Suprapubic skin (tissue), 4 donors: ENCODE measurements at places on chromosomes 6 and 20.

- no peak for DNase-seq
Measured at GRCh38 chr20:43961541-43962471, 47.2 kb downstream of the TOX2 start.

DNA sequence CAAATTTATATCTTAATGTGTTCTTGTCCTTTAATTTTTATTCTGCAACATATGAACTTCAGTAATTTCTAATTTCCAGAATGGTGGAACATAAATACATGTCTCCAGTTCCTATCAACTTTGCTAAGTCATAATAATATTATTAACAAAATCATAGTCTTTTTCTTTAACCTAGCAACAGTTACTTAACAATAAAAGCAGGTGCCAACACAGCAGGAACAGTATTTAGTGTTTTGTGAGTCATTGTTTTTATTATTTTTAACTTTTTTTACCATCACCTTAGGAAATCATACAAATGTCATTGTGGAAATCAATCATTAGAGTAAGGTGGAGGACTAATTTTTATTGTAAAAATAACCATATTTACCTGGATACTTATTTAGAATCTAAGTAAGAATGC lies 133.5 kb downstream of the PLCB1 start:
- no peak for DNase-seq

DNA sequence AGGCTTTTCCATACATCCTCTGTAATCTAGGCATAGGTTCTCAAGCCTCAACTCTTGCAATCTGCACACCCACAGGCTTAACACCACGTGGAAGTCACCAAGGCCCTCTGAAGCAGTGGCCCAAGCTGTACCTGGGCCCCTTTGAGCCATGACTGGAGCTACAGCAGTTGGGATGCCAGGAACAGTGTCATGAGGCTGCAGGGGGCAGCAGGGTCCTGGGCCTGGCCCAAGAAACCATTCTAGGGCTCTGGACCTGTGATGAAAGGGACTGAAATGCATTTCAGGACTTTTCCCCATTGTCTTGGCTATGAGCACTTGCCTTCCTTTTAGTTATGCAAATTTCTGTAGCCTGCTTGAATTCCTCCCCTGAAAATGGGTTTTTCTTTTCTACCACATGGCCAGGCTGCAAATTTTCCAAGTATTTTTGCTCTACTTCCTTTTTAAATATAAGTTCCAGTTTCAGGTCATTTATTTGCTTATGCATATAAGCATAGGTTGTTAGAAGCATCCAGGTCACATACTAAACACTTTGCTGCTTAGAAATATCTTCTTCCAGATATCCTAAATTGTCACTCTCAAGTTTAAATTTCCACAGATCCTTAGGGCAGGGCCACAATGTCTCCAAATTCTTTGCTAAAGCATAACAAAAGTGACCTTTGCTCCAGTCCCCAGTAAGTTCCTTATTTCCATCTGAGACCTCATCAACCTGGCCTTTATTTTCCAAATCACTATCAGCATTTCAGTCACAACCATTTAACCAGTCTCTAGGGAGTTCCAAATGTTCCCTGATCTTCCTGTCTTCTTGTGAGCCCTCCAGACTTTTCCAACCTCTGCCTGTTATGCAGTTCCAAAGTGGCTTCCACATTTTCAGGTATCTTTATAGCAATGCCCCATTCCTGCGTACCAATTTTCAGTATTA lies 48.6 kb upstream of the CD2AP start:
- DNase-seq, result no peak

DNA sequence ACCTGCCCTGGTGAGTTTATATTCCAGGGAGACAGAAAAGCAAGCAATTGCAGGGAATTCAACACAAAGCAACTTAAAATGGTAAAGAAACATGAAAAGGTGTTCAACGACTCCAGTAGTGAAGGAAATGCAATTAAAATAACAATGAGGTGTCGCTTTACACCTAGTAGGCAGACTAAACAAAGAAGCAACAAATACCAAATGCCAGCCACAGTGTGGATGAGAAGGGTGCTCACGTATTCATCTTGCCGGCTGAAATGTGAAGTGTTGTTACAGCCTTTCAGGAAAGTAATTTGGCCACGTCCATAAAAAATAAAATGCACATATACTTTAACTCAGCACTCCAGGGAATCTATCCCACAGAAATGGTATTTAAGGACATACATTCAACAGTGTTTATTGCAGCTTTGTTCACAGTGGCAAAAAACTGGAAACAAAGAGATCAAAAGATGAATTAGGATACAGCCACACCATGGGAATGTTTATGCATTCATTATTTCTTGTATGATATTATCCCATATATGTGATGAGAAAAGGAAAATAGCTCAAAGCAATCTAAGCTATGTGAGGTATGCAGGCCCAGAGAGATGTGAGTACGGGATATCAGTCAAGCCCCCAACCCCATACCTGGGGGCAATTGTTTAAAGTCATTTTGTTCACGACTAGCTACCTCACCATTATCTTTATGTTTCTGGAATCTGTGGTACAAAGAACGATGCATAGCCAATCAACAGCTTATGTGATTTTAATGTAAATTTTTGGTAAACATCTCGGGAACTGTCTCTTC lies 266.0 kb upstream of the SOX4 start:
- DNase-seq, result no peak

DNA sequence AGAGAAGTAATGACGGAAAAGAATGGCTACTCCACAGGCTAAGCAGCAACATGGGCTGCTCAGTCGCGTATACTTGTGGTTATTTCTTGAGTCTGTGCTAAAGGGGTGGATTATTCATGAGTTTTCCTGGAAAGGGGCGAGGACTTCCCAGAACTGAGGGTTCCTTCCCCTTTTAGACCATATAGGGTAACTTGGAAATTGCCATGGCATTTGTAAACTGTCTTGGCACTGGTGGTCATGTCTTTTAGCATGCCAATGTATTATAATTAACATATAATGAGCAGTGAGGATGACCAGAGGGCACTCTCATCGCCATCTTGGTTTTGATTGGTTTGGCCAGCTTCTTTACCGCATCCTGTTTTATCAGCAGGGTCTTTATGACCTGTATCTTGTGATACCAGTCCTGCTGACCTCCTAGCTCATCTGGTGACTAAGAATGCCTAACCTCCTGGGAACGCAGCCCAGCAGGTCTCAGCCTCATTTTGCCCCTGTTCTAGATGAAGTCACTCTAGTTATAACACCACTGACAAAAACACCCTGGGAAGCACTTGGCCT lies 11.4 kb downstream of the LBP start:
- DNase-seq, result no peak
